ENCODE measurements at places on chromosomes 7 and 10.
A peak's percentile ranks its signal among the peaks of the same experiment; 100 is the strongest.

DNA sequence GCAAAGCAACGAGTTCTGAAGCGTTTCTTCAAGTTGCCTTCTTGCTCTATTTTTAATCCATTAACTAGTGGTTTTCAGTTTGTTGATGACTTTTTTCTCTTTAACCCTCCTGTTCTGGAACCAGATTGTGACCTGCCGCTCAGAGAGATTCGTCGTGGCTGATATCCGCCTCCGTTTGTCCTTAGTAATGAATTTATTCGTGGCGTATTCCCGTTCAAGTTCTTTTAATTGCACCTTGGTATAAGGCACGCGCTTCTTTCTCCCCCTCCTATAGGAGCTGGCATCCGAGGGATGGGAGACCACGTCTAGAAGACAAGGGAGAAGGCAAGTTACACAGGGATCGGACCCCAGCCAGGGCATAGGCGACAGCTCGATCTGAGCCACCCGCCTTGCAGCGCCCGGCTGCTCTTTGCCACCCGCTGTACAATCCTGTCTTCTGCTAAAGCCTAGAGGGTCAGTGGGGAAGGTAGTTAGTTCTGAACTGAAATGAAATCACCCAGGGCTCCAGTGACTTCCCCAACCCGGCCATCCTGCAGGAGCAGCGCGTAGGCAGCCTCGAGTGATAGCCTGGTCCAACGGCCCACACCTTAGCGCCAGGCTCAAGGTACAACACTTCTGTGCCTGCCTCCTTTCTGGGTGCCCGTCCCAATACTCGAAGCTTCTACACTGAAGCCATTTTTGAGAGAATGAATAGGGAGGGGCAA, 1.6 kb downstream of the HOXA13 start:
- DNase-seq: no peak

DNA sequence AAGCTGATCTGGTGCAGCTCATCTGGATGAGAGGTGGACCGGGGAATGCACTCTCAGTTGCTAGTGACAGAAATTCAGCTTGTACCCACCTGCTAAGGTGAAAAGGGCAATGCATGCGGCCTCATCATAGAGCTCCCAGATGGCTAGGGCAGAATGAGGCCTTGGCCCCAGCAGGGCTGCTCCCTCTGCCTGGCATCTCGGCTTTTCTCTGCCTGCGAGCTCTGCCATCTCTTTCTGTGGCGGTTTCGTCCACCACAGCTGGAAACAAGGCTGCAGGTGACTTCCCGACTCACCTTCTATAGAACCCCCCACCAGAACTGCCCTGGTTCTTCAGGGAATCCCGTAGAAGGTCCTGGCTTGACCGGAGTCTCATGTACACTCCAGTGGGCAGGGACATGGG, 60.1 kb downstream of the TACC2 start:
- DNase-seq: no peak

DNA sequence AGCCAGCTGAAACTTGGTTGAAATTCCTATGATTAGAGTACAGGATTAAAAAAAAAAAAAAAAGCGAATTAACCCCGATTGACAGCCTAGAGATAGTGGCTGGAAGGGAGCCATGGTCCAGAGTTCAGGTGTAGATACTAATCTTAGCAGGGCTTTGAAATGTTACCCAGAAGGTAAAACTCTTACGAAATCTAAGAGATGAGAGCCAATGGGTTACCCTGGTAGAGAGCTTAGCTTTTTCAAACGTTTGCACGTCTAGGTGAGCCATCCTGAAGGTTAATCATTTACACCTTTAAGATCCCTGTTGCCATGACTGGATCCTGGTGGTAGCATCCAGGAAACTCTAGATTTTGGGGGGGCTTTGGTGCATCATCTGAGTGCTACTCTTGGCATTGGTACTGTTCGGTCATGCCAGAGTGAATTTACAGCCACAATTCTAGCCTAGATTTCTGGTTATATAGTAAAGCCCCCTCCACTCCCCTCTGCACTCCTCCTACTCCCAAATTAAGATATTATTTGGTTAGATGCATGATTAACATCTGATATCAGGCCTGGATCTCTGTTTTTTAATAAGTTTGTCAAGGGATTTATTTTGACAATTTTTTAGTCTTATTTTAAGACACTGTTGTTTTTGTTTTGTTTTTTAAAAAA, 1.2 kb downstream of the AGFG2 start:
- no peak for DNase-seq

DNA sequence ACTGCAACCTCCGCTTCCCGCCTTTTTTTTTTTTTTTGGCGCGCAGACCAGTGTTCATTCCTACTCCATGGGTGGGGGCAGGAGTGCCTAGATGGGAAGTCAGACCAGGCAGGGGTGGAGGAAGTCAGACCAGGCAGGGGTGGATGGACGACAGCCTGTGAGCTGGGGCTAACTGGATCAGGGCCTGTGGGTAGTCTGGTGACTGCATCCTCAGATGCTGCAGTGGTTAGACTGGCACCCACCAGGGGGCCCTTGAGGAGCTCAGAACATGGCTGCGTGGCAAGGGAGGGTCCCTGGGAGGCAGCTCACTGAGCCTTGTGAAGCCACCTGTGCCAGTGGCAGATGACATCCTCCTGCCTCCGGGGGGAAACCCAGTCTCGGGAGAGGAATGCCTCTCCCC, 35.1 kb downstream of the RCC1L start:
- DNase-seq: no peak

DNA sequence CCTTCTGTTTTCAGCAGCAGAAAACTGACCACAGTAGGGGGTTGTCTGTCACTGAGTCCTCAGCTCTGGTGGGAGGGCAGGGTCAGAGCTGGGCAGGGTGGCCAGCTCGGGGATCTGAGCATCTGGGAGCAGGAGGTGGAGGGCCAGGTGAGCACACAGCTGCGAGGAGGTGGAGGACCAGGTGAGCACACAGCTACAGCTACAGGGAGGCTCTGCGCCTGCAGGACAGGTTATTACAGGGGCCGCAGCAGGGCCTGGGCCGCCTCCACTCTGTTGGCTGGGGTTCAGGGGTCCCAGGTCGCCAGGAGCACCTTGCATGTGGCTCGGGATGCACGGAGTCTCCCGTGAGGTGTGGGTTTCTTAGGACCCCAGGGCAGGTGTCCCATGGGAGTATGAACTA, 52.4 kb upstream of the PRKAR1B start:
- no peak for DNase-seq

DNA sequence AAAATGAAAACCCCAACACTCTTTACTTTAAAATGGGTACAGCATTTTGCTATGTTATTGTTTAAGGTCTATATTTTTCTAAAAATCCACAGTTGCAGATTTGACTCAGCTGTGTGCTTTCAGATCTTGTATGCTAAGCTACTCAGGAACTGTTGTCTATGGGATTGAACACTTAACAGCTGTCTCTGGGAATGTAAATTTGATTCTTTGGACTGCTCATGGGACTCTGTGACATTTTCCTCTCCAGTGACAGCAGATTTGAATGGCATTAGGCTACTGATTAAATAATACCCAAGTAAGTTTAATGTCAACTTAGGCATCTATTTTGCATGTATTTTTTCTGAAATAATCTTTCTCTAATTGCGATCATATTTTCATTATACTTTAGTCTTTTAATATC, 1.7 kb upstream of the CD36 start:
- DNase-seq: no peak

GRCh38 chr10:69334302-69335062, 56.2 kb downstream of the HK1 start:
- no peak for DNase-seq

- no peak for DNase-seq
Observed at GRCh38 chr7:99033765-99034164, 110.1 kb downstream of the SMURF1 start.

DNA sequence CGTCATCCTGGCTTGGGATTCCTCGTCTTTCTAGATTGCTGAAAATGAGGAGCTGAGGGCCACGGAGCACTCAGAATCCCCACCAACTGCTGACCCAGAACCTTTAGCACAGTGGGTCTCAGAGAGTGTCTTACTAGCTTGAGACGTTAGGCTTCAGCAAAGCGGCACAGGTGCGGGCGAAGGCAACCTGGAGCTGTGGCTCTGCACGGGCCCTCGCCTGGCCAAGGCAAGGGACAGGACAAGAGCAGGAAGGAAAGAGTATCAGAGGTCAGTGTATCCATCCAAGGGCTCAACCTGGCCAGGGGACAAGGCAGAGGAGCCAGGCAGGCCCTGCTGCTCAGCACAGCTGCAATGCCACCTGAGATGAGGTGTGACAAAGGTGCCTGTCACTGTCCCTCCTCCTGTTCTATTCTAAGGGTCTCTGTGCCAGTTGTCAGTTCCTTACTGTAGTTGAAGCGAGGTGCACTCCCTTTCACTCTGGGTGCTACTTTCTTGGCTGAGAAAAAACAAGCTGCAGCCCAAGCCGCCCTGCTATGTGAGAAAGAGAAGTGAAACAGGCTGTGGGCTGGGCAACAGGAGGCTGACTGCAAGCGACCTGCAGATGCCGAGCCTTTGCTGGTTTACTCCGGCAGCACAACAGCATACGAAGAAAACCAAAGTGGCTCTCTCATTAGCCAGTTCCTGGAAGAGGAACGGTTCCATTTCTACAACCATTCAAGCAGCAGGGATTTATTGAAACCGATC, 33.3 kb upstream of the KDM7A start:
- DNase-seq: no peak

GRCh38 chr10:126059076-126059826, 162.9 kb downstream of the FANK1 start:
- no peak for DNase-seq

DNA sequence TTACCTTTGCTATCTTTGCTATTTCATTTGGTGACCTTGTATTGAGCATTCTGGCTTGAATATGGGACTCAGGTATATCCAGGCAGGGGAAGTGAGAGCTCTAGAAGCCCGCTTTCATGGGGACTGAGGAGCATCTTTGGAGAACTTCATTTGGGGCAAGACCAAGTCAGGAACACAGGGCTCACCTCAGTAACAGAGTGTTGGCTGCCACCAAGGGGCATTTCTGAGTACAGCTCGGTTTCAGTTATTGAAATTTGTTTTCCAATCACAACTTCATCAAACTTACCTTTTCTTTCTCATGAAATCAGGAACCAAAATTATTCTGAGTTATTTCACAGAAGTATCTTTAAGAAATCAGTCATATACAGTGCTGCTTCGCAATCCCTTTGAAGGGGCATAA, 337.2 kb downstream of the C7orf25 start:
- peak; percentile 31 for DNase-seq

DNA sequence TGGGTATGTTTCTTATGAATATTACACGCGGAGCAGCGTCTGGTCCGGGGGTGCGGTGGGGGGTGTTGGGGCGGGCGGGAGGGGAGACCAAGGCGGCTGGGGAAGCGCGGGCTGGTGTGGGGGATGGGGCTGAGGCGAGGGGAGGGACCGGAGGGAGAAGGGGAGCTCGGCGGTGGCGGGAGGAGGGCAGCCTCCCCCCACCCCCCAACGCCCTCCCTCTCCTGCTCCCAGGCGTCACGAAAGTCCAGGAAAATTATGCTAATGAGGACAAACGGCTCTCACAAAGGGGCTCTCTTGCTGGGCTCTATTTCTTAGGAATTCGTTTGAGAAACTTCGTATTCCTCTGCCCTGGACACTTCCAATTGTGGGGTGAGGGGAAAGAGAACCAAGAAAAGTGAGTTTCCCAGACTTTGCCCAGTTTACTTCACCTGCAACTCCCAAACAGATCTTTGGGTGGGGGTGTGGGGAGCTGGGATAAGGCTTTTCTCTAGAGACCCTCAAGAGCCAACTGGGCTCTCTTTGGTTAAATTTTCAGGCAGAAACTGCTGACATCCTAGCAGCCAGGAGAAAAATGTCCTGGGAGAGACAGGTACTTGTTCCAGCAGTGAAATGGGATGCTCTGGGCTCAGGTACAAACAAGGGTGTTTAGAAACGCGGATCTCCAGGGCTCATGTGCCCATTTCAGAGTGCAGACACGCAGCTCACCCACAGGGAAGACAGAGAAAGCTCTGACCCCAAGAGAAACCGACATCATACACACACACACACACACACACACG, 11.7 kb upstream of the HOXA2 start:
- no peak for DNase-seq

GRCh38 chr10:130746311-130746710, 565.2 kb downstream of the TCERG1L start:
- DNase-seq: no peak

GRCh38 chr7:131482800-131483199, 73.6 kb downstream of the PODXL start:
- no peak for DNase-seq

DNA sequence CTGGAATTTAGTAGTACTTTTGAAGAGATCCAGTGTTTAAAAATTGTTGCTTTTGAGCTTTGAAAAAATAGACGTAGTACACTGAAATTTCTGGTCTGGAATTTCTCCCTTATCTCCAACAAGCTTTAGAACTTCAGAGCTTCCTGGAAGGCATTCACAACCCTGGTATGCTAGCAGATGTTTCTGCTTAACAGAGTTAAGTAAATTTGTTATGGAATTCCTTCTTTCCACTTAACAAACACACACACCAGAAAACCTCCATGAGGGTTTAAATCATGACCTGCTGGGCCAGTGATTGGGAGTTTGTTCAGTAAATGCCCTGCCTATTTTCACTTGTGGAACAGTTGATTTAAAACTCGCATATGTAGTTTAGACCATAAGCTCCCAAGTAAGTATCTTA, 13.7 kb downstream of the ASB15 start:
- DNase-seq: no peak

GRCh38 chr10:121526801-121527221, 71.4 kb downstream of the FGFR2 start:
- DNase-seq: no peak

DNA sequence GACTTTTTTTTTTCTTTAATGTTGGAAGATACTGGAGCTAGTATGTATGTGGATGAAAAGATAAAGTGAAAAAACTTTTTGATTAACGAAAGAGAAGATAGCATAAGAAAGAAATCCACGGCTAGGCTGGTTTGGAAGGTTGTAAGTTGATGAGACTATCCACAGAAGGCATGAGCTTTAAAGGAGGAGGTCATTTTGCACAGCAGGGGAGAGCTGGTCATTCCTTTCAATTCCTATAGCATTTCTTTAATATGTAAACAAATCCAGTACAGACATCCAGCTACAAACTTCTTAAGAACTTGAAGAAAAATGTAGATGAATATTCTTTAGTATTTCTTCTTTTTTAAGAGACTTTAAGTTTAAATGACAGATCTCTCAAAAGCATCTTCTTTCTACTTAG, 281.3 kb downstream of the CACNA2D1 start:
- DNase-seq: no peak

DNA sequence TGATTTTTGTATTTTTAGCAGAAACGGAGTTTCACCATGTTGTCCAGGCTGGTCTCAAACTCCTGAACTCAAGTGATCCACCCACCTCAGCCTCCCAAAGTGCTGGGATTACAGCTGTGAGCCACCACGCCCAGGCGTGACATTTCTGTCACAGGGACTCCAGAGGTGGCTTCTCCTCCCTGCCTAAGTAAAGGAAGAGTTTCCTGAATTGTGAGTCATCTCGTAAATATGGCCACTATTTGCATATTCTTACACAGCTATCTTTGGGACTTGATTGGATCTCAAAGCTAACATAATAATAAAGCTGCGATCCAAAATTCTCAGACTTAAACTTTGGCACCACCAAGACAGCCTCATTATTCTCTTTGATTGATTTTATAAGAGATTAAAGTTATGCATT, 50.1 kb downstream of the ADARB2 start:
- DNase-seq: no peak

Data from COLO829 (cell line).